ENCODE measurements at places on chromosomes 7 and 10. TPM values are rescaled to one million over a fixed set of nuclear protein-coding genes. Genes with fewer than 3 reads are reported as not detected.

The MNX1 gene
- total RNA-seq = 5.6 TPM

The CLRN3 gene
- not detected for total RNA-seq

The TRIM73 gene
- 2.2 TPM for total RNA-seq

The TAS2R39 gene
- total RNA-seq = not detected

The TDRD1 gene
- total RNA-seq = not detected

The GLRX3 gene
- 217 TPM for total RNA-seq

The HERPUD2 gene
- 19.3 TPM for total RNA-seq

The ZNF722 gene
- not detected for total RNA-seq

The TMEM236 gene
- total RNA-seq = 0.07 TPM

The ENTPD1 gene
- 0.02 TPM for total RNA-seq

The INPP5F gene
- 10.0 TPM for total RNA-seq

The MBLAC1 gene
- 2.6 TPM for total RNA-seq

Measured in A549 treated with CORT108297 at 1 μM for 4 hours (cell line).